ENCODE measurements at places on chromosomes 7 and 10. TPM values are rescaled to one million over a fixed set of nuclear protein-coding genes. Genes with fewer than 3 reads are reported as not detected.

Gene CADPS2
- 12.7 TPM for total RNA-seq

Gene PRLHR
- total RNA-seq: not detected

Gene MCM7
- total RNA-seq: 92.2 TPM

Gene CNPY1
- not detected for total RNA-seq

Gene GDF2
- not detected for total RNA-seq

Gene CYP3A7
- 0.82 TPM for total RNA-seq

Gene SPDYE11
- total RNA-seq: not detected

Gene SORBS1
- total RNA-seq: 99.3 TPM

Gene SP8
- not detected for total RNA-seq

Gene C10orf67
- total RNA-seq: not detected

Gene FAM13C
- total RNA-seq: 6.5 TPM

Gene ZYX
- 49.0 TPM for total RNA-seq

Gene COPS6
- 98.5 TPM for total RNA-seq

Gene DCLRE1C
- total RNA-seq: 12.4 TPM

Gene MAD1L1
- 31.2 TPM for total RNA-seq

Gene SPACDR
- 0.96 TPM for total RNA-seq

Gene UROS
- total RNA-seq: 27.5 TPM

Gene LRRC4
- total RNA-seq: 7.6 TPM

Gene INMT
- 7.2 TPM for total RNA-seq

Gene HERPUD2
- total RNA-seq: 23.5 TPM

Gene STK17A
- total RNA-seq: 30.0 TPM

Gene ASB4
- total RNA-seq: 0.13 TPM

Gene SFRP4
- total RNA-seq: 1.5 TPM

Gene PAX4
- 1.8 TPM for total RNA-seq

Gene IFIT1B
- total RNA-seq: not detected

Gene SYNPO2L
- not detected for total RNA-seq

Gene SPAM1
- not detected for total RNA-seq

Gene ENTPD7
- total RNA-seq: 10.2 TPM

Gene WEE2
- not detected for total RNA-seq

Gene C10orf105
- total RNA-seq: 0.10 TPM

Gene TCF7L2
- total RNA-seq: 102 TPM

Gene FMC1
- total RNA-seq: 12.3 TPM

Gene SPDYE16
- 0.20 TPM for total RNA-seq

Gene UCMA
- total RNA-seq: not detected

Gene GPR37
- total RNA-seq: 1.1 TPM

Gene UTF1
- total RNA-seq: not detected

Gene MINDY4
- 9.1 TPM for total RNA-seq

Gene LLCFC1
- total RNA-seq: not detected

Gene COX15
- 34.0 TPM for total RNA-seq

Gene HDAC9
- total RNA-seq: 16.0 TPM

Measured in mucosa of descending colon (tissue), 3 donors.